AG04450 (cell line): ENCODE measurements at places on chromosomes 7 and 10.

- peak; percentile 48 for DNase-seq
These were observed 224.6 kb upstream of the NRP1 start for GRCh38 chr10:33559105-33559504.

DNA sequence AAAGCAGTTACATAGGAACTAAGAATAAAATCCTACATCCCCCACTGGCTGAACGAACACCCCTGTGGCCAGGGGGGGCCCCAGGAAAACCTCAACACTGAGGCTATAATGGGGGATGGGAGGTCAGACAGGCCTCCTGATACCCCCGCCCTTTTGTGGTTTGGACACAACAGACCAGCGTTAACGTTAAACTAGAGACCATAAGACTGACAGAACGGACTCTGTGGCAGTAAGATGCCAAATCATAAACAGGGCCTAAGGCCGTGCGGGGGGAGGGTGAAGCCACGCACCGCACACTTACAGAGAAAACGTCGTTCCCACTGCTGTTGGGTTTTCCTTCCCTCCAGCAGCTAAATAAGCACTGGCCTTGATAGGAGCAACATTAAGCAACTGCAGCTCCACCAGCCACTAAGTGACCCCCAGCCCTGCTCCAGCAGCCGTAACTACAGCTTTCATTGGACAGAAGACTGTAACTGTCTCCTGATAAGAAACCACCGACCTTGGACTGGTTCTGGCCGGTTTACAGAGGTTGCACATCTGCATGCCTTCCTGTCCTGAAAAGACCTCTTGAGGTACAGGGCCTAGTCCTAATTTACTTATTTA, 3.4 kb upstream of the PPP2R2D start:
- DNase-seq: no peak

- no peak for DNase-seq
These were observed 104.5 kb upstream of the ZPBP start for GRCh38 chr7:50197549-50197948.

- DNase-seq: no peak
These were observed 1.2 kb downstream of the LUC7L2 start for GRCh38 chr7:139360948-139361307.

- no peak for DNase-seq
These were observed 27.3 kb upstream of the CADPS2 start for GRCh38 chr7:122913608-122914007.

GRCh38 chr10:80611481-80612185, 73.9 kb downstream of the SH2D4B start:
- DNase-seq: no peak

DNA sequence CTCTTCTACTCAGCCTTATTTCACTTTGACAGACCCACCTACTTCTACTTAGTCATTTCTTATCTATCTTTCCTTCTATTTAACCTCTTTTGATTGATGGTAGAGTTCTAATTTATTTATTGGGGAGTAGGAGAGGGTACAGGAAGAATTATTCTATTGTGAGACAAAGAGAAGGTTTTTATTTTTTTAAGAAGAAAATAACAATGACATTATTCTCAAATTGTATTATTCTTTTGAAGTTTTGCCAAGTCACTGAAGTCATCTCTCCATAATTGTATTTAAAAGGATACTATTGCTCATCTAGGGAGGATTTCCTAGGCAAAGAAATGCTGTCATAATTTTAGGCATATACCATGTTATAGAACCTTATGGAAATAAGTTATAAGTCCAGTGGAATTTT, 52.7 kb downstream of the ITGB8 start:
- no peak for DNase-seq
